ENCODE measurements at places on chromosomes 3 and 15. TPM values are rescaled to one million over a fixed set of nuclear protein-coding genes. Genes with fewer than 3 reads are reported as not detected.

The FXR1 gene
- 40.8 TPM for total RNA-seq

DNA sequence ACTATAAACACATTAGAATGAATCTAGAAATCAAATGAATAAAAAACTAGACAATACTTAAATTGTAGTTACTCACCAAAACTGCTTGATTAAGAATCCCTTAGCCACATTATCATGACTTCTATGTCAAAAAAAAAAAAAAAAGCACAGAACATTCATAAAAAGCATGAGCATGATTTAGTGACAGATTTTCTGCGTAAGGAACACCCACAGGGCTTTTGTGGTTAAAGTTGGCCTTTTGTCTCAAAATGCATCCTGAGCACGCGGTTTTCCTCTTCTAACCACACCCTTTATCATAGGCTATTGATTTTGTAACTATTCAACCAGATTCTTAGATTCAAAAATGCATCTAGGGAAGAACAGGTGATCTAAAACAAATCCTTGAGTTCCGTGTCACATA lies 334.0 kb upstream of the NR2F2 start:
- DNase-seq = no peak

The WDR93 gene
- total RNA-seq = not detected

DNA sequence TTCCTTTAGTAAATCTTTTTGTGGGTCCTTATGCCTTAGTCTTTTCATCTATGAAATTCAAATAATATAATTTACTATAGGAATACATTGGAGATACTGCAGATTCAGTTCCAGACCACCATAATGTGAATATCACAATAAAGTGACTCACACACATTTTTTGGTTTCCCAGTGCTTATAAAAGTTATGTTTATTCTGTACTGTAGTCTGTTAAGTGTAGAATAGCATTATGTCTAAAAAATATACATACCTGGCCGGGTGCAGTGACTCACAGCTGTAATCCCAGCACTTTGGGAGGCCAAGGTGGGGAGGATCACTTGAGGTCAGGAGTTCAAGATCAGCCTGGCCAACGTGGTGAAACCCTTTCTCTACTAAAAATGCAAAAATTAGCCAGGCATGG lies 53.9 kb upstream of the PAQR5 start:
- DNase-seq = no peak

DNA sequence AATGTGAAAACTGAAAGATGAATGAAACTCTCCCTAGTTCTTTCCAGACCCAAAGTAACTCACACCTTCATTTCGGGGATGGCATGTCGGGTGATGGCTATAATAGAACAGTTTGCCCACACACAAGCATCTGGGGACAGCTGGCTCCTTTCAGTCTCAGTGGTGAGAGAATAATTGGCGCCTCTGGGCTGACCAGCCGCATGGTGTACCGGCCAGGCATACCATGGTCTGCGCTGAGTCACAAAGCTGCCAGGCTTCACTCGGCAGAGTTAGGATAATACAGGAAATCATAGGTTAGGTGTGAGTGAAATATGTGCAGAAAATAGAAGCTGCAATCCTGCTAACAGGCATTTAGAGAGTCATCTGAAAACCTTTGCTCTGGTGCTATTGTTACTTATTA lies 80.4 kb upstream of the IGF1R start:
- no peak for DNase-seq

The KCNMB3 gene
- total RNA-seq = 0.58 TPM

DNA sequence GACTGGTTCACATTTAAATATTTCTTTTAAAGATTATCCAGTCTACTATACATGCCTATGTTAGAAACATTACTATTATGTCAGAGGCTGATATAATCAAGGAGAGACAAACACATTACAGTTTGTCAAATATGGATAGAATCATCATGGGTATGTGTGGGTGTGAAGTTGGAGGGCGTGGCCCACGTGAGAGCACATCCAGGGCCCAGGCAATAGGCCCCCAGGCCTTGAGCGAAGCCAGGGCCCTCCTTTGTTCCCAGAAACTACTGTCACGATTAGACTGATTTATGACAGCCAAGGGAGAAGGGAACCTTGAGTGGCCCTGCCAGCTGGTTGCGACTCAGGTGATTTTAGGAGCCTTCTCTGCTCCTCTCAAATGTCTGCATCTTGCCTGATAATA lies 26.9 kb upstream of the LDHAL6B start:
- DNase-seq = no peak

GRCh38 chr3:2246873-2247648 lies 148.4 kb downstream of the CNTN4 start:
- DNase-seq = no peak

DNA sequence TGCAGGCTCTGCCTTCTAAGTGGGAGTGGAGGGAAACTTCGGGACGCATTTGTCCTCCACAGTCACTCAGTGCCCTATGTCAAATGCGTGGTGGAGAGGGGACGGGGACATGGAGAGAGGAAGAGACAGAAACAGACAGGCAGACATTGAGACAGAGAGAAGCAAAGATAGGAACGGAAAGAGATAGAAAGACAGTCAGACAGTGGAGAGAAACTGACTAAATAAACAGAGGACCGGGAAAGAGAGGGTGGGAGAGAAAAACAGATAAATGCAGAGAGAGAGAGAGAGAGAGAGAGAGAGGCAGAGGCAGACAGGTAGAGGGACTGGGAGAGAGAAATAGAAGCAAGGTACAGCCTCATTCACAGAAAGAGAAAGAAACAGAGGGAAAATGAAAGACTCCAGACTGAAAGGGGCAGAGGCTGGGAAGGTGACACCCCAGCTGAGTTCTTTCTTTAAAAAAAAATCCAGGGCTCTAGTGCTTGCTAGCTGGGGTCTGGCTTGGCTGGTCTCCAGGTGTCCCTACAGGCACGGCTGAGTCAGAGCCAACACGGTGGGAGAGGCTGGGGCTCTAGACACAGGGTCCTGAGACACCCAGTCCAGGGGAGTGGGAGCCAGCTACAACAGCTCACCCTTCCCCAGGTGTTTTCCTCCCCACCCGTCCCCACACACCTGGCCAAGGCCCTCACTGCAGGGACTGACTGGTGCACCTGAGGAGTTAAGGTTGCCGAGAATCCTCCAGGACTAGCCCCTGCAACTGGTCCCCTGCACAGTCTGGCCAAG lies 506.1 kb upstream of the PROK2 start:
- DNase-seq = no peak

The CADM2 gene
- 0.29 TPM for total RNA-seq

DNA sequence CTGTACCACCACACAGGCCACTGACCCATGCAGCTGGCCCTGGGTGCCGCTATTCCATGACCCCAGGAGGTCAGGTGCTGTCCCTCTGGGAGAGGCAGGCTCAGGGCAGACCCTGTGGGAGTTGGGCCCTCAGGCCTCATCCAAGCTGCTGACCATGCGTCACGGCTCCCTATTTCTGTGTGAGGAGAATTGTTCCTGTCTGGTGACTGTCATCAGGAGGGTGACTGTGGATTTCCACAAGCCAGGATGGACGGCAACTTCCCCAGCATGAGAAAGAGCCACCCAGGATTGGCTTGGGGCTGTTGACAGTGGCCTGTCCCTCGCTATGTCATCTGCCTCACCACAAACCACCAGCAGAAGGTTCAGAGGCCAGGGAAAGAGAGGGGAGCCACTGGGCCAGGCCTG lies 41.4 kb downstream of the ZDHHC19 start:
- no peak for DNase-seq

The ZNF621 gene
- 30.4 TPM for total RNA-seq

The PLA2G4D gene
- not detected for total RNA-seq

The ARGFX gene
- not detected for total RNA-seq

- no peak for DNase-seq
Observed at GRCh38 chr15:40932156-40932555, 3.0 kb downstream of the DLL4 start.

DNA sequence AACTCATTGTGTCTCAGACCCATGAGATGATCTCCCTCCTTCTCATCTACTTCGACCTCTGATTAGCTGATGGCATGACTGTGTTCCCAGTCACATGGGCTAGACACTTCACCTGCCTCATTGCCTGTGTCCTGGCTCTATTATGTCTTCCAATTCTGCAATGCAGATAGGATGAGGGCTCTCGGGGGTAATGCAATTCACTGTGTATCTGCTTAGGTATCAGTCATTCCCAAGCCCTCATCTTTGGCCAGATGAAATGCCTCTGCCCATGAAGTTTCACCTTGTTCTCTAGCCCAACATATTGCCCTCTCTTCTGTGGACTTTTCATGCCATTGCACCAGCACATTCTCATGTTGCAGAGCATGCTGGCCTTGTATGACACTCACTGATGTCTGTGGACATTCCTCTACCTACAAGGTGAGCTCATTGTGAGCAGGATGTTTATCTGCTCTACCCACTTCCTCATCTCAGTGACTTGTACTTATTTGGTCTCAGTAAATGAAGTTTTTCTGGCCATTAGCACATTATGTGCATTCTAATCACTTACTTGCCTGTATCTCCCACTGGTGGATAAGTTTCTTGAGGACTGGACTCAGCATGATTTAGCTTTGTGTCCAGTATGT lies 32.3 kb downstream of the MOBP start:
- DNase-seq = no peak

The INKA1 gene
- total RNA-seq = 2.3 TPM

The ETV5 gene
- 28.6 TPM for total RNA-seq

The CFAP92 gene
- 13.4 TPM for total RNA-seq

- DNase-seq = no peak
Observed at GRCh38 chr15:71435552-71435951, 320.3 kb downstream of the THSD4 start.

The RBPMS2 gene
- total RNA-seq = 2.3 TPM

The SPTBN5 gene
- total RNA-seq = 0.29 TPM

GRCh38 chr3:141349711-141350110 lies 18.6 kb upstream of the ZBTB38 start:
- no peak for DNase-seq

The PKM gene
- total RNA-seq = 452 TPM

DNA sequence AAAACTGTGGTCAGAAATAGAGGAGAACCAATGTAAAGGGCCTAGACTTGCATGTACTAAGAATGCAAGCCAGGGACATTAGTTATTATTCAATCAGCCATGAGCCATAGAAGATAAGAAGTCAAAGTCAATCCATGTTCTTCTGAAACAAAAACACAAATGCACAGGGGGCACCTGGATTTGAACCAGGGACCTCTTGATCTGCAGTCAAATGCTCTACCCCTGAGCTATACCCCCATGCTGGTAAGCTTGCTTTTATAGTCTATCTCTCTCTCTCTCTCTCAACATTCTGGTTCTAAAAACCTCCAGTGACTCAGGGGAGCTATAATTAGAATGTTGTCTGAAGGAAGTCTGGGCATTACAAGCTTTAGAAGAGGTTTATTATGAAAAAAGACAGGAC lies 85.6 kb upstream of the ACP3 start:
- DNase-seq = no peak

- DNase-seq = no peak
Observed at GRCh38 chr15:25800761-25801515, 62.2 kb downstream of the ATP10A start.

The LRRK1 gene
- total RNA-seq = 73.3 TPM

DNA sequence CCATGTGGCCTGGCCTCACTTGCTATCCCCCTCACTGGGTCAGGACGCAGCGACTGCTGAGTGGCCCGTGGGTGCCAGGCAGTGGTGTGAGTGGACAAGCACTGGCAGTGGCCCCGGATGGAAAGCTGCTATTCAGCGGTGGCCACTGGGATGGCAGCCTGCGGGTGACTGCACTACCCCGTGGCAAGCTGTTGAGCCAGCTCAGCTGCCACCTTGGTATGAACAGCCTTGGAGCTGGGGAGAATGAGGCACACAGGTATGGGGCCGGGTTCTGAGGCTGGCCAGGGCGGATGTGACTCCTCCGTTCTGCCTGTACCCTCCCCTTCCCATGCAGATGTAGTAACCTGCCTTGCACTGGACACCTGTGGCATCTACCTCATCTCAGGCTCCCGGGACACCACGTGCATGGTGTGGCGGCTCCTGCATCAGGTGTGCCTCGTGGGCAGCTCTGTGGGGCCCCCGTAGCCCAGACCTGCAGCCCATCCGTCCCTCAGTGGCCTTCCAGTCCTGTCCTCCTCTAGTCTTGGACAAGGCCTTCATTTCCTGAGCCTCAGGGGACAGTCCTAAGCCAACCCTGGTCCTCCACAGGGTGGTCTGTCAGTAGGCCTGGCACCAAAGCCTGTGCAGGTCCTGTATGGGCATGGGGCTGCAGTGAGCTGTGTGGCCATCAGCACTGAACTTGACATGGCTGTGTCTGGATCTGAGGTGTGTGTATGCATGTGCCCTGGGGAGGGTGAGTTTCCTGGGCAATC lies 28.2 kb downstream of the NBEAL2 start:
- no peak for DNase-seq

GRCh38 chr3:122515020-122515468 lies 305 bp upstream of the KPNA1 start:
- DNase-seq = no peak

- peak; percentile 74 for DNase-seq
Observed at GRCh38 chr15:72179950-72180581, 17.5 kb downstream of the GRAMD2A start.

DNA sequence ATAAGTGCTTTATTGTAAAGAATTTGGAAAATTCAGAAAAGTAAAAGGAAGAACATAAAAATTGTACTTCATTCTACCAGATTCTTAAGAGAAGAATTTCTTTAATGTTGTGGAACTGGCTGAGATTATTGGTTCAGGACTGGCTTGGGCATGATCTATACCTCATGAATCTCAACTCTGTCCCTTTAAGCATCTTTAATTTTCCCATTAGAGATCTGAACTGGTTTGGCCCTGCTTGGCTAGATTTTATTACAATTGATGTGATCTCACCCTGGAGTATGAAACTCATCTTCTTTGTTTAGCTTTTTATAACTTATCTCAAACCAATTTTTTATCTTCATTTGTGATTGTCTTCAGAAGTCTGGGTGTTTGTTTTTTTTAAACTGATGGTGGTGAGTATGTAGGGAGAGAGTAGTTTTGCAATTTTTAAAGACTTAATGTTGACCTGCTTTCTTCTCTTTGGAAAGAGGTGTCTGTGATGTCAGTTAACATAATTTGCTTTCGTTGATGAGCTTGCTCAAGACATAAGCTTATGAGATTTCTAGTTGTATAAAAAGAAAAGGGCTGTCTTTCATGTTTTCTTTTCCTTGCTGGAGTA lies 61.9 kb downstream of the ZNF609 start:
- DNase-seq = no peak

Data from stomach (tissue), 19 donors.